ENCODE measurements at places on chromosomes 7 and 10.

DNA sequence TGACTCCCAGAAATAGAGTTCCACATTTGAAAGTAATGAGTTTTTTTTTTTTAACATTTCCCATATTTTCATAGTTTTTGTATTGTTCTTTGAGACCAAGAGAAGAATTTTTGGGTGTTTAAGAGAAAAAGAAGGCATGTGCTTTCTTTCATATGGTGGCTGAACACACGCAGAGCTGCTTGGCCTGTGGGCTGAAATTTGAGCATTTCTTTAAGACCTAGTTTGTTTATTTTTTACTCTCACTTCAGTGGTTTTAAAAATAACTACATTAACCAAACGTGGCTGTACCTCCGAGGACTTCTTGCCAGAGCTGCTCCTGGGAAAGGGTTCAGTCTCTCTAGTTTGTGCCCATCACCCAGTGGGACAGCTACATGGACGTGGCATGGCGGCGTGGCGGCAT, 58.3 kb downstream of the INPP5A start:
- no peak for DNase-seq

DNA sequence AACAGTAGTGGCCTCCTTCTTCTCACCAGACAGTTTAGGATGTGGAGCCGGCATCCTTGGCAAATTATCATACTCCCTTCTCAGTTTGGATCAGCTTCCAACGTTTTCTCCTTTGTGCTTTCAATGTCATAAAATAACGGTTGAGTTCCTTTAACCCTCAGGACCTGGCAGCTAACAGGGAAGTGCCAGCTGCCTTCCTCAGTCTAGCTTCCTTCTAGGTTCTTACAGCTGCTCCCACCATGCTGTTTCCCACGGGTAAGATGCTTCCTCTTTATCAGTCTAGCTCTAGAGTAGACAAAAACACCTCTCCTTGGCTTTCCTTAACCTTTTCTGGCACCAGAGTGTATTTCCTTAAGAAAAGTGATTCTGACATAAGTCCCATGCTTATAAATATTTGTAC, 33.2 kb downstream of the BLVRA start:
- DNase-seq: no peak

DNA sequence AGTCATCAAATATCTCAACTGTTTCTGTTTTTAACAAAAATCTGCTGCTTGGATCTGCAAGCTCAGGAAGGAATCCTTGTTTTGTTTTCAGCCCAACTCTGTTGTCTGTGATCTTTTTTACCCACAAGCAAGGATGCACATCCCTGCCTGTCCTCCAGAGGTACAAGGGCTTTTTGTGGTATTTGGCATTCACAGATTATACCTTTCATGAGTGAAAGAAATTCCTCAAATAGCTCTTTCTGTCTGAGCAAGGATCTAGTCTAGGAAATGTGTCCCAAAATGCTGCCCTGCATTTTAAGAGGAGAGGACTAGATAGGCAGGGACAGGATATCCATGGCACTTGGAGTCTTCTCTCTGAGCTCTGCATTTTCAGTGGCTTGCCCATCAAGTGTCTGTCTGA, 151.8 kb downstream of the BMPER start:
- no peak for DNase-seq

DNA sequence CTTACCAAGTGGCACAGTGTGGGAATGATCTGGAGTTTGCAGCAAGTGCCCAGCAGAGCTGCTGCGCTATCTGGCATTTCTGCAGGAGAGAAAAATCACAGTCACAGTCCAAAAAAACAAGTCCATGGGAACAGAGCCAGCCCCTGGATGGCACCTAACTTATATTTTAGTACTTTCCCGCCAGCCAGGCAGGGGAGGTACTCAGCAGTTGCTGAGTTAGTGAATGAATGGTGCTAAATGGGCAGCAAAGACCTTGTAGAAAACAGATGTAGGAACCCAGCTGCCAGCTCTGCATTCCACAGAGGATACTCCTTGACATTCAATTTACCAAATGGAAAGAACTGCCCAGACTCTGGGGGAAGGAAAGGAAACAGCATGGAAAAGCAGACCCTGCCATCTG, 54.5 kb downstream of the GSDME start:
- no peak for DNase-seq

GRCh38 chr10:4351723-4352413, 474.1 kb upstream of the AKR1E2 start:
- no peak for DNase-seq

DNA sequence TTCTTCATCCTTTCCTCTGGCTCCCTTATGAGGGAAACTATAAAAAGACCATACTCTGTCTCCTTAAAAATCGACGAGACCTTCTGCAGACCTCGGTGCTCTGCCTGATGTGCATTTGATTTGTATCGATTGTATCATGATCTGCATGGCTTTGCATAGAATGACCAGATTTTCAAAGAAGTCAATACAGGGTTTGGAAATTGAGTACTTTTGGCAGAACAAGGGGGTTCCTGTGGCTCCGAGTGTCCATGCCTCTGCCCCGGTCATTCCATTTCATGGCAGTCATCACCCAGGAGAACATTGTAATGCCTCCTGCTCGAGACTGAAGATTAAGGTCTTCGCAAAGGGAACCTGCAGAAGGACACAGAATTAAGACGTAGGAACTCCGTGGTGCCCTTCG, 685 bp downstream of the CASP2 start:
- no peak for DNase-seq

DNA sequence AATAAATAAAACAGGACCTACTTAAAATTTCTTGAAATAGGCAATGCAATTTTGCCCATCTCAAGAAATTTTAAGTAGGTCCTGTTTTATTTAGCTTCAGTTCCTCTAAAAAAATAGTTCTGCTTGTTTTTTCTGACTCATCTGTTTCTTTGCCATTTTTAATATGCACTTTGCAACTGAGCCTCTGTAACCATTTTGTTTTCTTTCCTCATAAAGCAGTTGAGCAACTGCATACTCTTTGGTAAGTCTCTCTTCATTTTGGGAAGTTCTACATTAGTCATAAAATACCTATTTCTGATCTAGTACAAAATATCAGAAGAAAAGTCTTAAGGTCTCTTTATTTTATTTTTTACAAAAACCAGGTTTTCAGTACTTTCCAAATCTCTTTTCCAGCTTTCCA, 18.0 kb downstream of the TAS2R40 start:
- no peak for DNase-seq

GRCh38 chr7:99098824-99099498, 44.9 kb downstream of the SMURF1 start:
- no peak for DNase-seq

- no peak for DNase-seq
These were observed 315.1 kb downstream of the TNS3 start for GRCh38 chr7:47266799-47267198.

DNA sequence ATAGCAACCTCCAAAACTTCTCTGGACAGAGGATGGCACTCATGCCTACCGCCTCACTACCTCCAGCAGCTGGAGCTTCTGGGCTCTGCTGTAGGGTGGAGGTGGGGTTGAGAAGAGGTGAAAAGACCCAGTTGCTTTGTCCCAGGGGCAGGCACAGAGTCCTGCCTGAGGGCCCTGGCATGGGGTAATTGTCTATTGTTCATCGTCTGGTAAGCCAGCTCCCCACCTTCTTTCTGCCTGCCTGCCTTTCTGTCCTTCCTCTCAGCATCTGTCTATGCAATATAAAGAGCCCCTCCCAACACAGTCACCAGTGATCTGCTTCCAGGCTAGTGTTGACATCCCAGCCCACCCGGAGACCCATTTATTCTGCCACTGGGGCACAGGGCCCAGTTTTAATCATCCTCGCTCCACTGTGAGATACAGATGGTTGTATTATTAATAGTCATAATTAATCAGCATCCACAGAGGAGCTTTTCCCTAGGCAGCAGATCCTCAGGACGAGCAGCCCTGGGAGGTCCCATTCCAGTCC, 39.0 kb downstream of the ZMIZ1 start:
- no peak for DNase-seq

DNA sequence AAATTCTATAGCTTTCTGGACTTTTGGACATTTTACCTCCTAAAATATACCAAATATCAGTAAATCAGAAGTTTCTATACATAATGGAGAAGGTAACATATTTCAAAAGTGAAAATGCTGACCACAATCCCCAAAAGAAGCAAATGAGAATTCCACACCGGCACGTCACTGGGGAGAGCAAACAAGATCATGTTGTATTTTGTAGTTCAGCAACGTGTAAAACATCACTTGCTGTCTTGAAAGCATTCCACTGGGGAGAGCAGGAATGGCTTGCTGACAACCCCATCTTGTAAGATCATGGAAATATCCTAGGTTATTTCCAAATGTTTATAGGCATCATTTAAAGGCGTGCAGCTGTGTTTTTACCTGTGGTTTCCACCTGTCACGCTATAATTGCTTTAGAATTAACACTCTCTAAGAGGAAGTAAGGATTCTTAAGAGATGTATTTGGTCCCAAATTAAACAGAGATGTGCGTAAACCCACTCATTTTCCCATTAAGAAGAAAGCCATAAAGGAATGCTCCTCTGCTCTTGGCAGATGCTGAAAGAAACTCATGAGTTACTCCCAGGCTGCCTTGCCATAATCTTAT, 397.1 kb upstream of the POT1 start:
- no peak for DNase-seq

DNA sequence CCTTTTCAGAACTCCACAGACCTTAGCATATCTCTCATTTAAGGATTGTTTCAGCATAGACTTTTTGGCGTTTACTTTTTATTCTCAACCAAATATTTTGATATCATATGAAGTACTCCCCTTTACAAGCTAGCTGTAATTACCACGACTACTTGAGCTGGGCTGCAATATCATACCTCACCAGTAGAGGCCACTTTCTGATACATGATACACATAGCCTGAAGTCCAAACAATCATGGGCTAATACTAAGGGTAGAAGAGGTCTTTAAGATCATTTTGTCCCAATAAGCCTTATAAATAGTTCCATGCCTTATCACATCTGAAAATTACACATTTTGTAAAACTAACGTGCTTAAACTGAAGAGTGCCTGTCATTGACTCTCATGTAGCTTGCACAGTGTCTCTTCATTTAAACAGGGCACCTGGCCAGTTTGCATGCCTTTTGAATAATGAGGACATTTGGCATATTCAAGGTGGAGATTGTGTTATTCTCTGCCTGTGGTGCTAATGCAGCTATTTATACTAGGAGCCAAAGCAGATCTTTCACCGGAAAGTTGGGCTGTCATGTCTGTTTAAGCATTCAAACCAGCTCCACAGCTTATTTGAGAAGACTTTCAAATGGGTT, 403.7 kb upstream of the ZMIZ1 start:
- no peak for DNase-seq

DNA sequence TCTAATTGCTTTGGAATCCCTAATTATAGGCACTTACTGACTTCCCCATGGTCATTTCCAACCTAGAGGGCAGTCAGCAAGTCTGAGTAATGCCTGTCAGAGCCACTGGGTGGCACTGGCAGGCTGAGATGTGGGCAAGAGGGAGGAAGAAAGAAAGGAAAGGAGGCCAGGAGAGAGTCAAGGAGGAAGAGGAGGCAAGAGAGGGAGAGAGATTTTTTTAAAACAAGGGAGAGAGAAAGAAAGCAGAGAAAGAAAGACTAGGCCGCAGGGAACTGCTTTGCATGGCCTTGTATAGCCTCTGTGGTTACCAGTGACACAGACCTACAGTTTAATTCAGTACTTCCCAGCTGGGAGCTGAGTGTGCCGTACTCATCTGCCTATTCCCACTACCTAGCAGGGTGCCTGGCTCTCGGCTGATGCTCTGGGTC, 210.4 kb upstream of the ADO start:
- no peak for DNase-seq

GRCh38 chr10:72351479-72351878, 3.2 kb downstream of the DNAJB12 start:
- DNase-seq: no peak

DNA sequence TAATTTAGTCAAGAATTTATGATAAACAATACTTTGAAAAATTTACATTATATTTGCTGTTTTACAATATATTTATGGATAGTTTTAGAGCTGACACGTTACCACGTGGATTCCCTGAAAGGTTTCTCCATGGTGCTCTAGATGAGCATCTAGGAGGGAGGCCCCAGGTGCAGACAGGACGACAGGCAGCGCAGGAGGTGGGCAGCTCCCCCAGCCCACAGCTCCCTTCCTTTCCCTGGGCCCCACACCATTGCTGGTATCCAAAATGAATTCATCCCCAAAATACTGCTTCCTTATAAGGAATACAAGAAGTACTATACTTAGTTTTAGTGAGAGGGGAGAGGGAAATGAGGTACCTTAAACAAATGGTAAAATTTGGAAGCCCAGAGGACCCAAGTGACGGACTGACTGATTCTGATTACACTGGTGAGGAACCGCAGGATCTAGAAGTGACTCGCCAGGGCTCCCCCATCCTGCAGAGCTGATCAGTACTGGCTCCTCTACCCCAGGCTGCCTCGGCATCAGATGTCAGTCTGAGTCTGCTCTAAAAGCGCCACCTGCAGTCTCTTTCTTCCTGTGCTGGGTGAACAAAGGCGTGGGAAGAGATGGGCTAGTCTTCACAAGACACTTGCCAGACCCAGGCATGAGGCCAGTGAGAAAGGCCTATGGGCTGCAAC, 89.2 kb downstream of the DLG5 start:
- DNase-seq: no peak

DNA sequence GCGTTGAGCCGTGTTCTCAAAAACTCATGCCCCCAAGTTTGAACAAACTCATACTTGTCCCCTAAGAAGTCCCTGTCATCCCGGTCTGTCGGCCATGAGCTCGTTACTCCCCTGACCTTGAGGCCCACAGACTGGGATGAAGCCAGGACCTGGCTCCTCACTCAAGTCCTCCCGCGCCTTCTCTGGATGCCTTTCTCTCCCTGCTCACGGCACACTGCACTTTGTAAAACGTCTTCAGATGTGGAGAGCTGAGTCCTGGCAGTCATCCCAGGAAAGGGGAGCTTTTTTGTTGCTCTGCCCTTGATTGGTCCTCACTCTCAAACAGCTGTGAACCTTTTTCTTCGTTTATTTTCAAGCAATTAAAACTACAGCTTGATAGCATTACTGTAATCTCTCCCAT, 110.8 kb downstream of the JAZF1 start:
- no peak for DNase-seq

DNA sequence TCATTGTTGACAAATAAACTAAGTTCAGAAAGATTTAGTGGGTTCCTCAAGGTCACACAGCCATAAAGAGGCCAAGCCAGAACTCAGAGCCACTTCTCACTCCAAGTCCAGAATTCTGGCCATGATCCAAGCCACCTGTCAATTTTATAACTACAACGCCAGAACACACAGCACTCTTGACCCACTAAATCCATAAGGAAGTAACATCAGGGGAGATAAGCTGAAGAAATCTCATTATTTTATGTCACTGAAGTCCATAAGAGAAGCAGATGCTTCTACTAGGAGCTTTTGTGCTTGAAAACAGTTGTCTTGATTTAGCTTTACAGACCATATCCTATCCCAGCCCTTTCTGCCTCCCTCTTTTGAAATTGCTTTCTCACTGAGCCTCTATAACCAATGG, 15.9 kb downstream of the ADAM12 start:
- no peak for DNase-seq

- no peak for DNase-seq
These were observed 45.3 kb upstream of the ZNF800 start for GRCh38 chr7:127437837-127438236.

DNA sequence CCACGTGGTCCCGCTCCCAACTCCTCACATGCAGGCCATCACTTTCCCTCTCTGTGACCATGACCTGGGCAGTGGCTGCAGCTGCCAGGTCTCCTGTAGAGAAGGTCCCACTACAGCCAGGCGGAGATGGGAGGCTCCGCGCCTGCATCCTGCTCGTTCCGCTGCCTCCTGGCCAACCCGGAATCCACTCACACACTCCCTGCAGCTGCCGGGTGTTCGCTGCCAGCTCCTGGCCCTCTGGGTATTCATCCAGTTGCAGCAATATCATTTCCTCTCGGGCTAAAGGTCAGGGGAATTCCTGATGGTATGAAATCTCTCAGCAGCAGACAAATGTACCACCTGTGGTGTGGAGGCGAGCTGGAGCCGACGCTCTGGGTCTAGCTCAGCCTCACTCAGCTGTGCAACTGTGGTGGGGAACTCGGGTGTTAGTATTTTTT, 65.7 kb downstream of the TLL2 start:
- no peak for DNase-seq
